Placental pericyte (primary cell): ENCODE measurements at places on chromosomes 7 and 10. TPM values are rescaled to one million over a fixed set of nuclear protein-coding genes. Genes with fewer than 3 reads are reported as not detected.

Gene METTL27
- 1.1 and 2.4 TPM in 2 replicates for total RNA-seq

Gene MYOZ1
- total RNA-seq: 0.29 TPM in 1 of 2 replicates, not detected in the other

Gene HMX2
- total RNA-seq: not detected in 2 replicates

Gene ADAM22
- total RNA-seq: under 0.01 and 0.86 TPM in 2 replicates

Gene IDI2
- total RNA-seq: not detected in 2 replicates

Gene AKR1C3
- total RNA-seq: 0.86 and 4.4 TPM in 2 replicates

Gene POLR3A
- 14.4 and 28.6 TPM in 2 replicates for total RNA-seq

Gene TAS2R41
- 0.29 TPM in 1 of 2 replicates, not detected in the other for total RNA-seq

Gene SORCS1
- not detected in 2 replicates for total RNA-seq

Gene HGF
- 282 and 285 TPM in 2 replicates for total RNA-seq

Gene PON1
- not detected in 2 replicates for total RNA-seq

Gene CNNM2
- 8.8 and 14.2 TPM in 2 replicates for total RNA-seq

Gene HOXA2
- total RNA-seq: under 0.01 and 0.43 TPM in 2 replicates

Gene PAX4
- total RNA-seq: not detected in 2 replicates

Gene SFTPD
- total RNA-seq: 0.66 TPM in 1 of 2 replicates, not detected in the other

Gene SAMD9L
- 6.1 and 36.1 TPM in 2 replicates for total RNA-seq

Gene GIMAP8
- under 0.01 TPM in 1 of 2 replicates, not detected in the other for total RNA-seq

Gene CCDC172
- not detected in 2 replicates for total RNA-seq

Gene EPO
- not detected in 2 replicates for total RNA-seq

Gene OR6V1
- not detected in 2 replicates for total RNA-seq

Gene DDC
- not detected in 2 replicates for total RNA-seq

Gene NAT16
- not detected in 2 replicates for total RNA-seq

Gene ZNF746
- 21.9 and 33.6 TPM in 2 replicates for total RNA-seq
